HL-60 (cell line): ENCODE measurements at places on chromosomes 16 and 17.

DNA sequence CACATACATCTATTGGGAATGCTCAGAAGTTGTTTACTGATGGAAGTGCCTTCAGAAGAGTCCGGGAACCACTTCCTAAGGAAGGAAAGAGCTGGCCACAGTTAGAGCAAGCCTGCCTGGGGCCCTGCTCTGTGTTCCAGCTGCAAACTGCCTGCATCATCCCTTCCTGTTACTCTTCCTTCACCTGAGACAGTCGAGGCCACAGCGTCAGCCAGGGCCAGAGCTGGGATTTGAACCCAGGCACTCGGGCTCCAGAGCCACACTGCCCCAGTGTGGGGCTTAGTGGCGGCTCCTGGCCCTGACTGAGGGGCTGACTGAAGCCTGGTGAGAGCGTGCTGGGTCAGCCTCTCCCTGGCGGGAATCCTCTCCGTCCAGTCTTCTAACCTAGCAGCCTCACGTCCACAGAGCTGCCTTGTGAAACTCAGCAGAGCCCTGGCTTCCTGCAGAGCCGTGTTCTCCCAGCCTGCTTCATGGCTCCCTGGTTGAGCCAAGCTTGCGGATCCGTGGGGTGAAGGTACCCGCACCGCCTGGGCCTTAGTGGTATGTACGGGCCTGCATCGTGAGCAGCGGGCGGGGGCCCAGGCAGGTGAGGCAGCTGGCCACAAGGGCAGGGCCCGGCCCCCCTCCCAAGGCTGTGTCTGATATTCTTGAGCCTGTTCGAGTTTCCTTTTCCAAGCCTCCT lies 4.6 kb upstream of the C17orf99 start:
- no peak for DNase-seq

GRCh38 chr16:67571464-67571863 lies 9.1 kb downstream of the CTCF start:
- DNase-seq, result no peak

DNA sequence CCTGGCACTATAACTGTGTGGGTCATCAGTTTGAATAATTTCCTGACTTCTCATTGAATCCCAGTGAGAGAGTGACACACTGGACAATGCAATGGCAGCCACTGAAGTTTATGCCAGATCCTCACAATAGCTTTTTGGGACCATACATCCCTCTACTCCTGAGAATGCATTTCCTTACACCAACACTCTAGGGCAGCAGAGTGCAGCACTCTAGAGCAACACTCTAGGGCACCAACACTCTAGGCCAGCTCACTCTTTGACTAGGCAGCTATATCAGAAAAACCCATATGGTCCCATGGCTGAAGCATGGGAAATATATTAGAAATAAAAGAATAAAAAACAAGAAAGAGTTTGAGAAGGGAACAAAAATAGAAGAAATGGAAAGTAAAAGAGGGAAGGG lies 309.2 kb downstream of the MAP2K6 start:
- DNase-seq, result no peak

- DNase-seq, result no peak
Observed at GRCh38 chr16:81823111-81823510, 44.0 kb downstream of the PLCG2 start.

DNA sequence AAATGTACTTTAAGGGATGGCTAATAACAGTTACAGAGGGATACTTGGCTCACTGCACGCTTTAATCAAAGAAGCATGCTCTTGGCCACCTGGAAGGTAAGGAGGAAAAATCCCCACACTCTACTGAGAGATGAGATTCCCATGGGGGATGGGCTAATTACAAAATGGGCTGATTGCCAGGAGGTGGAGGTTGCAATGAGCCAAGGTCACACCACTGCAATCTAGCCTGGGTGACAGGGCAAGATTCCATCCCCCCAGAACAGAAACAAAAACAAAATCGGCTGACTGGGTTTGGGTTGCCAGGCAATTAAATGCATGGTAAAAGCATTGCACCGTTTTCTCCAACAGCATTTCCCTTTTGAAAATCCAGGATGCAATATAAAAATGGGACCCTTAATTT lies 18.0 kb downstream of the N4BP1 start:
- no peak for DNase-seq

- DNase-seq, result no peak
Observed at GRCh38 chr17:163514-164098, 17.8 kb downstream of the DOC2B start.

DNA sequence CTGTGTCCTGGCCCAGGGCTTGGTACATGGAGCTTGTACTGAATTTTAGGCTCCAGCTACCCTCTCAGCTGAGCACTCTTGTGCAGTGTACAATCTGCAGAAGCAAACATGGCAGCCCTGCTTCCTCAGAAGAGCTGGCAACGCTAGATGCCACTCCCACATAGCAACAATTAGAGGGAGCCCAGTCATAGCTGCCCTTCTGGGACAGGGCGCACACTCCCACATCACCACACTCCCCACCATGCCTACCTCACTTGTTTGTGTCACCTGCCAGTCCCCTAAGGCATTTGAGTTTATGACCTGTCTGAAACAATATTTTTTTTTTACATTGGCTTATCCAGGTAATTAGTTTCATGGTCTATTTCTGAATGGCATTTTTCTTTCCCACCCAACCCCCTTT lies 72.3 kb downstream of the C17orf67 start:
- no peak for DNase-seq

GRCh38 chr16:80887062-80887461 lies 82.7 kb upstream of the CDYL2 start:
- DNase-seq, result no peak

DNA sequence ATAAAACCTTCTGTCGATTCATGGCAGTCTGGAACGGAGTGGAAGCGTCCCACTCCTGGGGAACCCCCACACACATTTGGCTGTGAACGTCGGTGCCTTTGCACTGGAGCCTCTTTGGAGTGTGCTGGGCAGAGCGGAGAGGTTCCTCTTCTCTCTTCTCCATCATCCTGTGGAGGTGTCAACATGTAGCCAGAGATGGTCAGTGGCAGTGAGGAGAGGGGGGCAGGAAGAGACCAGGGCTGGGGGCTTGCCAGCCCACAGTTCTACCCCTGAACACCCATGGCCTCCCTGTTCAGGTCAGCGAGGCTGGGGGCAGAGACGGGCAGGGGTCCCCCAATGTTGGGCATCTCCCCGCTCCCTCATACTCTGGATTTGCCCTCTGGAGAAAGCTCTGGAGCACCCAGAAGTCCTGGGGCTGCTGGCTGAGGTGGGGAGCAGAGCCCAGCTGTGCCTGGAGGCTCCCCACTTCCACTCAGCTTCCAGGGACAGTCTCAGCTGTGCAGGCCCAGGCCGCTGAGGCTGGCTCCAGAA lies 223.7 kb downstream of the SEC14L1 start:
- DNase-seq, result no peak

GRCh38 chr17:17356931-17357270 lies 53.7 kb downstream of the NT5M start:
- DNase-seq, result no peak

GRCh38 chr17:17025621-17026020 lies 16.6 kb upstream of the MPRIP start:
- DNase-seq, result no peak

DNA sequence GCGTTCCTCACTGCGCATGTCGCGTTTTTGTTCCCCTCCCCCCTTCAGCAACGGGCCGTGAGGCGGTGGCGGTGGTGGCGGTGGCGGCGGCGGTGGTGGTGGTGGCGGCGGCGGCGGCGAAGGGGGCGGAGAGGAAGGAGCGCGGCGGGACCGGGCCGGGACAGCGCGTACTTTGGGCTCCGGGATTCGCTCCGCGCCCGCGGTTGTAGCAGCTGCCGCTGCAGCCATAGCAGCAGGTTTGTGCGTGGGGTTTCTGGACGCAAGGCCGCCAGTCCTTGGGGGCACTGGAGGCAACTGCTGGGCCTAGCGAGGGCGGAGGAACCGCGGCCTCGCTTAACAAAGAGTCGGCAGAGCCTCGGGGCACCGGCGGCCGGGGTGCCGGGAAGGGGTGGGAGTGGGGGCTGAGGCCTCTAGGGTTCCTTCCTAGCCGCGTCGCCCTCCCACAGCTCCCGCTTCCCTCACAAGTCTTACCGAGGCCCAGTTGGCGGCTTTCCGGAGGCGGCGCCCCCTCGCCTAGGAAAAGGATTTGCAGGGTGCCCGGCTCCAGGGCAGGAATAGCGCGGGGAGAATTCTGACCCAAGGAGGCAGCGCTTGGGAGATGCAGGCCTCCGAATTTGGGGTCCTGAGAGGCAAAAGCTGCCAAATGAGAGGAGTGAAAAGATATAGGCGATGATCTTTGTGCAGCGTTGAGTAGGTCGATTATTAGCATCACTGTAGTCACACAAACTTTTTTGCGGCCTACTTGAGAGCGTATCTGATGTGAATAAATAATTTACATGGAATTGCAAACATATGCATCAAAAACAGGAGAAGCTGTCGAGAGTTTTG lies at the start of gene DDX42:
DDX42 (plus strand) TSS at position 30 of the 828 bp plus-strand sequence. CDS start 12,880 bp downstream, outside the sequence.
- peak; percentile 40 for DNase-seq

- DNase-seq, result no peak
Observed at GRCh38 chr17:14775731-14776492, 475.0 kb downstream of the HS3ST3B1 start.

DNA sequence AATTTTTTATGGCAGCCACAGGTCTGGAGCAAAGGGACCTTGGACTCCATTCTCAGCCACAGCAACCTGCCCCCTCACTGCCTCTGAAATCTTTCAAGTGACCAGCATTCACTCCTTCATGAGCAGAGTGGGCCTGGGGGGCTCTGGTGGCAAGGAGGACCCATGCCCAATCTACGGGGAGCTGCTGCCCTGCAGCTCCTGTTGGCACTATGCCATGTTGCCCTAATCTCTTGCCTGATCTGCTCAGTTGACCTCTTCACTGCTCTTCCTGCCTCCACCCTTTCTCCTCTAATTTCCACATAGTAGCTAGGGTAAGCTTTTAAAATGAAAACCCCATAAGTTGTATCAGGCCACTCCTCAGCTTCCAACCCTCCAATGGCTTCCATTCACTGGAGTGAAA lies 2.9 kb upstream of the PRKCB start:
- no peak for DNase-seq

DNA sequence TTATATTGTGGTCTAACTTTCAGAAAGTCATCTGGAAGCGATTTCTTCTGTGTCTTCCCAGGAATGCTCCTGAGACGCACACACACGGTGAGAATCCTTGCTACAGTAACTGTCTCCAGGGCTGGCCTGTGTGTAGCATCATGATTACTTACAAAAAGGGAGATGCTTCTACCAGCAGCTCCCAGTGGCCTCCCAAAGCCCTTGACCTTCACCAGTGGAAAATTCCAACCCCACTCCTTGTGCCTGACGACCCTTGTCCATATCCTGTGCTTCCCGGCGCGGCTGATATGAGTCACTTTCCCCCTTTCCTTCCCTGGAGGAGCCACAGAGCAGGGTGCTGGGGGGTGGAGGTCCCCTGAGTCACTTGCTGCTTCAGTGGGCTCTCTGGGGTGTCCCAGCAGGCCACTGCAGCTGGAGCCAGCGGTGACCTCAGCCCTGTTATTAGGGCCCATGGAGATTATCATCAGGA lies 22.1 kb upstream of the NAT9 start:
- DNase-seq, result no peak

DNA sequence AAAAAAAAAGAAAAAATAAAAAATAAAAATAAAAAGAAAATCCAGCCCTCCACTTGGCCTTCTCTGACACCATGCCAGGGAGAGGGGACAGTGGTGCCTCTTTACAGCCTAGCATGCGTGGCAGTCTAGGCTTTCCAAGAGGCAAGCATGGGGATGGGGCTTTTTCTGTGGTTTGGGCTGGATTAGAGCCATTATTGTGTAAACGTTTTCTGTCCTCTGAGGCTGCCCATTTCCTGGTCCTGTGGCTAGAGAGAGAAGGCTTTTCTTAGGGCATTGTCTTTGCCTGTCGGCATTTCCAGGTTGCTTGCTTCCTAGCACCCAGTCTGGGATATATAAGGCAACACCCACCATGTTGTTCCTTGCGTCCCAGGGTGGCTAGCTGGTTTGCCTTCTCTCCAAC lies 2.7 kb upstream of the DHRS7B start:
- DNase-seq, result peak; percentile 64

DNA sequence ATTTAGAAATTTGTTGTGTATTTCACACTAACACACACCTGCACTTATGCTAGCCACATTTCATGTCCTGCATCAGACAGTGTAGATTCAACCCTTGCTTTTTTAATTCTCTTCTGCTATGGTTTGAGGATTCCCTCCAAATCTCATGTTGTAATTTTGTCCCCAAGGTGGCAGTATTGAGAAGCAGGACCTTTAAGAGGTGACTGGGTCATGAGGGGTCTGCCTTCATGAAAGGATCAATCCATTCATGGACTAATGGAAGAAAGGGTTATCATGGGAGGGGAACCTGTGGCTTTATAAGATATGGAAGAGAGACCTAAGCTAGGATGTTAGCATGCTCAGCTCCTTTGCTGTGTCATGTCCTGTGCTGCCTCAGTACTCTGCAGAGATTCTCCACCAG lies 1032.2 kb downstream of the CDH11 start:
- no peak for DNase-seq

GRCh38 chr16:583815-584591 lies 5.9 kb upstream of the RAB40C start:
- no peak for DNase-seq

DNA sequence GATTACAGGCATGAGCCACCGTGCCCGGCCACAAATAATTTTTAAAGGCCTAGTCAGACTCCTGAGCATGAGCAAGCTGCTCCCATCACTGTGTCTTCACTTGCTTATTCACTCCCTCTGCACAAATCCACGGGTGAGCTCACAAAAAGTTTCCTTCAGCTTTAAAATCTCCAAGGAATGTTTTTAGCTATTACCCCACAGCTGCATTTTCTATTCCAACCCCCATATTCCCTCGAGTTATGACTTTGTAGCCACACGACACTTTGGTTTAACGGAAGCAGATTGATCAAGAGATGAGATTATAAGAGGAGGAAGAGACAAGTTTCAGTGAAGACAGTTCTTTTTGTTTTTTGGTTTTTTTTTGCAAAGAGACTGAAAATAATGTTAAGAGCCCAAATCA lies 49.1 kb upstream of the SLC25A19 start:
- peak; percentile 72 for DNase-seq

DNA sequence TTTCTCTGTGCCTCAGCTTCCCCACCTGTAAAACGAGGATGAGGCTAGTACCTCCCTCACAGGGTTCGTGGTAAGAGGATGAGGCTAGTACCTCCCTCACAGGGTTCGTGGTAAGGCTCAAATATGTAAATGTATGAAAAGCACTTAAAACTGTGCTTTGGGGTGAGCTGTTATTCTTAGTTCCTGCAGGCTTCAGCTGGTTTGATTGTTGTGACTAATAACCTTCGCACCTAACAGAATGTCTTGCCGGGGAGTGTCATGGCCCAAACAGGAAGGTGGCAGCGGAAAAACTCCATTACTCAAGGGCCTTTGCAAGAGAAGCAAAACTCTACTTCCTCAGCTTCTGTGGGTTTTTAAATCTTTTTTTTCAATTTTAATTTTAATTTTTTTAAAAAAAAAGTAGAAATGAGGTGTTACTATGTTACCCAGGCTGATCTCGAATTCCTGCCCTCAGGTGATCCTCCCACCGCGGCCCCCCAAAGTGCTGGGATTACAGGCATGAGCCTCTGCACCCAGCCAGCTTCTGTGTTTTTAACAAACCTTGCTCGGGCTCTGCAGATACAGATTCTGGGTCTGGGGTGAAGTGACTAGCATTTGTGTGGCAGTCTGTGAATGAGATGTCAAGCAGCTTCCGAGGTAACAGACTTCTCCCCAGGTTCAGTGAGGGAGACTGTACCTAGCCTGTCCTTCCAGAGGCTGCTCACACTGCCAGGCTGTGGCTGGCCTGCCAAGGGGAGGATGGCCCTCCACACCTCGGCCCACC lies 103.0 kb downstream of the RAB11FIP4 start:
- DNase-seq, result peak; percentile 89
